ENCODE measurements at places on chromosomes 1 and 21. TPM values are rescaled to one million over a fixed set of nuclear protein-coding genes. Genes with fewer than 3 reads are reported as not detected.

Gene NCAM2
- total RNA-seq = 56.1 TPM

Gene B3GALT5
- 0.37 TPM for total RNA-seq

Gene TSPEAR
- total RNA-seq = not detected

Gene HFM1
- 0.23 TPM for total RNA-seq

Gene HEYL
- not detected for total RNA-seq

Gene NGF
- total RNA-seq = 0.60 TPM

Gene C1orf210
- total RNA-seq = not detected

Gene ETNK2
- total RNA-seq = 1.5 TPM

Gene SLC1A7
- not detected for total RNA-seq

Gene GPR153
- total RNA-seq = 7.1 TPM

Gene PROK1
- not detected for total RNA-seq

Gene RGS8
- not detected for total RNA-seq

Gene DDAH1
- 41.3 TPM for total RNA-seq

Gene CLCA4
- total RNA-seq = not detected

Gene VHLL
- not detected for total RNA-seq

Gene EFHD2
- 53.1 TPM for total RNA-seq

Gene ATPAF1
- 51.4 TPM for total RNA-seq

Gene FOXD3
- not detected for total RNA-seq

Gene GNAT2
- total RNA-seq = not detected

Gene NR0B2
- not detected for total RNA-seq

Gene RPTN
- not detected for total RNA-seq

Gene OR2M3
- not detected for total RNA-seq

Gene ADGRB2
- total RNA-seq = 28.5 TPM

Gene CD247
- not detected for total RNA-seq

Gene BTBD19
- 17.0 TPM for total RNA-seq

Gene SYT6
- not detected for total RNA-seq

Gene ZNF670
- total RNA-seq = 2.2 TPM

Gene TAL1
- total RNA-seq = under 0.01 TPM

Gene IRF6
- total RNA-seq = 0.59 TPM

Gene ANKRD65
- 0.18 TPM for total RNA-seq

Gene TMCC2
- total RNA-seq = 4.5 TPM

Gene BMP8A
- 0.32 TPM for total RNA-seq

Gene CFHR2
- total RNA-seq = not detected

Gene DYRK1A
- total RNA-seq = 53.5 TPM

Gene CDK18
- 0.89 TPM for total RNA-seq

Gene LAMB3
- 26.1 TPM for total RNA-seq

Gene ZC3H12A
- total RNA-seq = 35.3 TPM

Gene SPATA21
- not detected for total RNA-seq

Gene UBXN10
- not detected for total RNA-seq

Data from smooth muscle cell of the umbilical artery (primary cell).